ENCODE measurements at places on chromosomes 12 and 14.

- DNase-seq = peak; percentile 56
Measured at GRCh38 chr14:68807148-68807600, 14.3 kb upstream of the ZFP36L1 start.

- no peak for DNase-seq
Measured at GRCh38 chr12:94245631-94246383, 97.4 kb downstream of the PLXNC1 start.

- DNase-seq = no peak
Measured at GRCh38 chr14:67141146-67141900, 47.9 kb upstream of the GARIN2 start.

DNA sequence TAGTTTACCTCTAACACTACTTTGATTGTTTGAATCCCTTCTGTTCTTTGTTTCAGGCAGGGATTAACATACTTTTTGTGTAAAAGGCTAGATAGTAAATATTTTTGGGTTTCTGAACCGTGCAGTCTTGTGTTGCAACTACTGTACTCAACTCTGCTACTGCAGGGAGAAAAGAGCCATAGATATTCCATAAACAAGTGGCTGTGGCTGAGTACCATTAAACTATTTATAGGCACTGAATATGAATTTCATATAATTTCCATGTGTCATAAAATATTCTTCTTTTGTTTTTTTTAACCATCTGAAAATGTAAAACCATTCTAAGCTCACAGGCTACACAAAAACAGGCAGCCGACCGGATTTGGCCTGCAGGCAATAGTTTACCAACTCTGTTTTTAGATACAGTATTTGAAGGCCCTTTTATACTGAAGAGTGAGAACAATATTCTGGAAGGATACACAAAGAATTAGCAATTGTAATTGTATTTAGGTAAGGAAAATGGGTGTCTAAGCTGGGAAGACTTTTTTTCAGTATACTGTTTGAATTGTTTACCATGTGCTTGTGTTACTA lies 15.7 kb downstream of the NR1H4 start:
- no peak for DNase-seq

- DNase-seq = no peak
Measured at GRCh38 chr12:28866715-28867503, 282.2 kb upstream of the FAR2 start.

DNA sequence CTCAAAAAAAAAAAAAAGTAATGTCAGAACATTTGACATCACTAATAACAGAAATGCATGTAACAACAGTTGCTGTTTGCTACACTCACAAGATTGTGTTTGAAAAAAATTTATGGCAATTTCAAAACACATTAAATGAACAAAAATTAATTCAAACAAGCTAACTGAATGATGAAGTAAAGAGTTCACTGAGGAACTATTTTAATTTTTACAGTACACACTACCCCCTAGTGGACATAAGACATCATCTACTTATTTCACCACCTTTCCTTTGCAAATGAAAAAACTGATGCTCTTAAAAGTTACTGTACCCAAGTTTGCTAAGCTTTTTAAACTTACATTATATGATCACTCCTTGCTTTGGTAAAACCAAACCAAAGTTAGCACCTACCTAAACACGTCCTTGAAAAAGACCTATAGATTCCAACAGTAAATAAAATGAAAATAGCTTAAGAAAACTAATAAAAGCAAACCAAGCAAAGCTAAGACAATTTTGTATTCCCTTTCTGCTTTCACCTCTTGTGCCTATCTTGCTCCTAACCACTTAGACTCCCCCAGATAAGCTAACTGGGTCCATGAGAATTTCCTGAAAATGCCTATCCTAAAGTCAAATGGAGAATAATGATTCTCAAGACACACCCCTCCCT lies 22.2 kb downstream of the UBE2N start:
- peak; percentile 72 for DNase-seq

DNA sequence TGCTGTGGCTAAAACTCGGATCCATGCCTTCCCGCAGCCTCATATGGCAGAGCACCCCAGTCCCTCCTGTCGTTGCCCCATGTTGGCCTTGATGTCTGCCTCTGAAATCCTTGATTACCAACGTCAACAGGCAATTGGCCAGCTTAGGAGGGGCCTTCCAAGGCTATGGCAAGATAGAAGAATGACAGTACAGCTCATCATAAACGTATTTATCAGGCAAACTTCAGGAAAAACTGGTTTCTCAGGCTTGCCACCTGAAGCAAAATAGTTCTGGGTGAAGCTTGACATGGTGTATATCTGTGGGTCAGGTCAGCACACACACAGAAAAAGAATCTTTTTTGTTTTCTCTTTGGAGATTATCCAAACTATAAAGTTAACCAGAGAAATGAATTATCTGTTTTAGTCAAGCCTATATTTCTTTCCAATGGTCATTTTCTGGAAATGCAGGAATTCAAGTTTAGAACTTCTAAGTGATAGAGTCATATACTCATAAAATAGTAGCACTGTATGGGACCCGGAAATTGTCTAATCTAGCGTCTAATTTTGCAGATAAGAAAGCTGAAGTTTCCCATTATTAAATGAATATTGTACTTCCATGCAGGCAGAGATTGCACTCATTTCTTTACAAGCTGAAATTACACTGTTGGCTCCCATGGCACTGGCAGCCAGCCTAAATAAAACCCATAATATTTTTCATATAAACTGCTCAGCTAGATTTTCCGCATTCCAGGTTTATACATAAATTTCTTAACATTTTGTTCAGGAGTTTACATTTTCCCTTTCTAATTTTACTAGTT lies 24.4 kb upstream of the DUSP16 start:
- no peak for DNase-seq

DNA sequence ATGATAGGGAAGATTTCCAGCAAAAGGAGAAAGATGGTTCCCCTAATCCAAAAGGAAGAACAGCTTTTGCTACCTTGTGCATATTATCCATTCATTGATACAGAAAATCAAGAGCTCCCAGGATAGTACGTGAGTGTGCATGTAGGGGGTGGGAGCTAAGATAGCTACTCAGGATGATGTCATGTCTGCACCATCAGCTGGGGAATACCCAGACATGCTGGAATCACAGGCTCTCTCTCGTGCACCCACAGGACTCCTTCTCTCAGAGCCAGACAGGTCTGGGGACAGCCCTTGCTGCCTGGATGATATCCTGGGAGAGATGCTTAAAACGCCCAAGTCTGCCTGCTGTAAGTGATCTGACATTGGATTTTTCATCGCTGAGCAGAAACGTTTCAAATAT lies 38.9 kb downstream of the FOXN3 start:
- peak; percentile 50 for DNase-seq

DNA sequence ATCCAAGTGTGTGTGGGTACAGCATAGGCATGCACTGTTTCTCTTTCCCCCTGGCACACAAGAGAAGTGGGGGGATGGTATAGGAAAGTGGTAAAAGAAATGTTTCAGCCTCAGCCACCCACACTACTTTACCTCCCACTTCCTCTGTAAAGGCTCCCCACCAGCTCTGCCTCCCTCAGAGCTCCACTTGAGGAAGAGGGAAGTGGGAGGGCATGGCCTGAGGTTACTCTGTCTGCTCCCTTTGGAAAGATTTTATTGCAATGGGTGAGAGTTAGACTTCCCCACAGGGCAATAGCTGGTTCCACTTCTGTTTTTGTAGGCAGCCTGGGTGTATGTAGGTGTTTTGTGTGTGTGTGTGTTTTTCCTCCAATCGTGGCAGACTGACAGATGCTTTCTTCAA lies 145.3 kb downstream of the SSPN start:
- DNase-seq = no peak

DNA sequence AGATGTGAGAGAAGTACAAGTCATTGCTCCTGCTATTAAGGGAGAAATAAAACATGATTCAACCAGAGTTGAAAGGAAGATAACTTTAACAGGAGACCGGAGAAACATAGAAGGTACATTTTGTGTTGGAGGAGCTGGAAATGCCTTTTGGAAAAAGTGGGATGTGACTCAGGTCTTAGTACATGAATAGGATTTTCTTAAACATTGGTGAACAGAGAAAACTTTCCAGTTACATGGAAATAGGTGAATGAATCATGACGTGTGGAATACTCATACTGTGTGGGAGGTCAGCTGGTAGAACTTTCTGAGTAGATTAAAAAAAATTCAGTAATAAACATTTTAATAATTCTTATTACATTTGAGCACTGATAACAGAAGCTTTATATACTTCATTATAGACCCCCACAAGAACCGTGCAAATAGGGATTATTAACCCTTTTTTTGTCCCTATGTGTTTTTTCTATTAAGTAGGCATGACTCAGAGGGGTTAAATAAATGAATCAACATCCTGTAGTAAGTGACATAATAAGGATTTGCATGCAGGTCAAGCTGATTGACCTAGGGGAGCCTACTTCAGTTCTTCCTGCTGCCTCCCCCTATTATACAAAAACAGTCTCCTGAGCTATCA lies 710.5 kb downstream of the NOVA1 start:
- DNase-seq = no peak

- peak; percentile 42 for DNase-seq
Measured at GRCh38 chr14:73888460-73888725, 1.7 kb downstream of the ZNF410 start.

GRCh38 chr14:34328178-34328577 lies 133.9 kb downstream of the SPTSSA start:
- no peak for DNase-seq

GRCh38 chr12:8081251-8081920 lies 688 bp upstream of the NECAP1 start:
- peak; percentile 33 for DNase-seq

GRCh38 chr14:87170179-87170578 lies 822.8 kb downstream of the GALC start:
- DNase-seq = no peak

DNA sequence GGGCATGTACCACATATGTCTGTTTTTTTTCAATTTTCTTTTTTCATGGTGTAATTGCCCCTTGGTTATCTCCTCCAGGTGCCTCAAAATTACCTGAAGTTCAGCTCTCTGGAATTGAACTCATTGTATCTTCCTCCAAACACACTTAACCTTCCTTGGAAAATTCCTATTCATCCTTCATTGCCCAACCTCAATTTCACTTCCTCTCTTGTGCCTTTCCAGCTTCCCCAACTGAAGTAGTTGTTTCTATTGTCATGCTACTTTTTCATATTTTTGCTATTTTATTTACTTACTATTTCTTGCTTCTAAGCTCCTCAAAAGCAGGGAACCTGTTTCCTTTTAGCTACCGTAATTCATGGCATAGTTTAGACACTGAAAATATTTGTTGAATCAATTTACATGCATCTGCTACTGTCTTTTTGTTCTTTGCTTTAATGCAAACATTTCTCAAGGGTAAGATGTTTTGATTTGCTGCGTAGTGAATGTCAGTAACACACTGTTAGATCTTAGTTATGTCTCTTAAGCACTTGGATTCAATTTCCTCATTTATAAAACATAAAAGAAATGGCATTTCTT lies 37.0 kb upstream of the STXBP6 start:
- no peak for DNase-seq

GRCh38 chr14:68857516-68858070 lies 64.7 kb upstream of the ZFP36L1 start:
- DNase-seq = no peak

- no peak for DNase-seq
Measured at GRCh38 chr14:39664646-39665045, 232.4 kb upstream of the FBXO33 start.

All from ELR (cell line).